ENCODE measurements at places on chromosomes 1 and 21.
A peak's percentile ranks its signal among the peaks of the same experiment; 100 is the strongest.

DNA sequence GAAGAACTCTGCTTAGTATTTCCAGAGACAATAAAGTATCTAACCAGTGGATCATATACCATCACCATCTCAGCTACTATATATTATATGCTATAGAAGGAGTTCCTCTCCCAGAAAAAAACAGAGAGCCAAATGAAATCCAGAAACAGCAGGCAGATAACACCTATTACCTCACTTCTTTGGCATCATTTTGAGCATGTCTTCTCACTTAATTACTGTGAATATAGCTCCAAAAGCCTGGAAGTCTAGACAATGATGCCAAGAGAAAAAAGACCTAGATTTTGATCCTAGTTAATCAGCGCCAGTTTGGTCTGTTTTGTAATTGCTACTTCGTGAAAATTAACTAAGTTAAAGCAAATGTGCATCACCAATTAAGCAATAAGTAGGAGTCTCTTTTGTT is 131.3 kb downstream of the EIF4G3 start:
- no peak for DNase-seq

GRCh38 chr1:93556291-93556690 is 108.4 kb downstream of the FNBP1L start:
- DNase-seq, result no peak

DNA sequence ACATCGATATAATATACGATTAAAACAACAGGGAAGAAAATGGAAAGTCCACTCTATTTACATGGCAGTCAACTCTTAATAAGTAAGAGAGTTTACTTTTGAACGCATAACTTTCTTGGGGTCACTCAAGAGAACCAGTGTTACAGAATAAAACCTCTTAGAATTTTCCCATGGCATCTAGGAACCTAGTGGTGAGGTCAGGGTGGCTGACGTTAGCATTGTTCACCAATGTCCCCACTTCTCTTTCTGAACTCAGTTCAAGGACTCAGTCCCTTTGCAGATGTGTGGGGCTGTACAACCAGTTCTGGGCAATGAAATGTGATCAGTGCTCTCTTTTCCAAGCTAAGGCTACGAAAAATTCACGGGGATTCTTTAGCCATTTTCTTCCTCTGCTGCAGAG is 2.6 kb upstream of the RNF2 start:
- no peak for DNase-seq

GRCh38 chr1:207331354-207332313 is 10.2 kb downstream of the CD55 start:
- no peak for DNase-seq

GRCh38 chr1:52127181-52128180 is 14.4 kb upstream of the ZFYVE9 start:
- peak; percentile 76 for DNase-seq

DNA sequence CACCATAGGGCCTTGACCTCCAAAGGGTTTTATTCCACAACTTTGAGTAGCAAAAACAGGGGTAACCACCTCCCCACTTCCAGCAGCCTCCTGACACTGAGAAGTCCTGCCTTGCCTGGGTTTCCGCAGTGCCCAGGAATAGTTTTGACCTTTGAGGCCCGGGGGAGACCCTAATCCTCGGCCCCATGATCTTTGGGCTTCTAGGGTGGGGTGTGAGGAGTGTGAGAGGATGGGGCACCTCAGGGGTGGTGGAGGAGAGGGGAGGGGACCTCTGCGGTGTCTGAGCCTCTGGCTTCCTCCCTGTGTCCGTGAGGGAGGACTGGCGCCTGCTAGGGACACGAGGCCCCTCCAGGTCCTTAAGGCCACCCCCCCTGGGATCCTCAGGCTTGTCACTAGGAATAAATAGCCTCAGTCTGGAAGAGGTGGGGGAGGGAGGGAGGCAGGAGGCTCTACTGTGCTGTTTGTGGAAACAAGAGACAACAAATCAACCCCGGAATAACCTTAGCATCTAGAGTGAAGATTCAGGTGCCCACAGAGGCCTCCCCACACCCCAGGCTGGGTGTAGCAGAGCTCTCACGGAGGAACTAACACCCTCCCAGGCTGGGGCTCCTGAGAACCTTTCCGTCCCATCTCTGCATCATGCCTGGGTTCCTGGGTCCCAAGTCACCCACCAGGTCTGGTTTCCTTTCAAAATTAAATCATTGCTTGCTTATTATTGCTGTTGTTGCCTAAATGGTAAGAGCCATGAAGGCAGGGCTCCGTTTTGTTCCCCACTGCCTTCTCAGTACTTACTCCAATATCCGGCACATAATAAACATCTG is 904 bp upstream of the FHL3 start:
- DNase-seq, result no peak

- no peak for DNase-seq
These were observed 60.9 kb upstream of the LAX1 start for GRCh38 chr1:203704120-203704519.

DNA sequence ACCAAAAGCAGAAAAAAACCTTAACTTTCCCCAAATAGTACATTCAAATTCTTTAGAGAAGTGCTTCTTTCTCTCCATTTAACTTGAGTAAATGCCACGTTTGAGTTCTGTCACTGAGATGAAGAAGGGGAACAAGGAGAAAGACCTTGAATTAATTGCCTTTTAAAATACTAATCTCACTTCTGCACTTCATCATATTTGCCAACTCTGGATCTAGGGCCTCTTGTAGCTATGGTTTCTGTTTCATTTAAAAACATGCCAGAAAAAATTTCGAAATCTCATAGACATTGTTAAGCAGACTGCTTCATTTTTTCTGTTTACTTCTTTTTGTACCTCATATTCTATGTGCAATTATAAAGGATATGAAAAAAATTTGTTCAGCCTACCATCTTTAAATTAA is 24.6 kb downstream of the MIXL1 start:
- peak; percentile 4 for DNase-seq

- no peak for DNase-seq
These were observed 6.6 kb downstream of the BCAN start for GRCh38 chr1:156648496-156648895.

- DNase-seq, result no peak
These were observed 24.3 kb upstream of the FMO2 start for GRCh38 chr1:171160639-171161354.

DNA sequence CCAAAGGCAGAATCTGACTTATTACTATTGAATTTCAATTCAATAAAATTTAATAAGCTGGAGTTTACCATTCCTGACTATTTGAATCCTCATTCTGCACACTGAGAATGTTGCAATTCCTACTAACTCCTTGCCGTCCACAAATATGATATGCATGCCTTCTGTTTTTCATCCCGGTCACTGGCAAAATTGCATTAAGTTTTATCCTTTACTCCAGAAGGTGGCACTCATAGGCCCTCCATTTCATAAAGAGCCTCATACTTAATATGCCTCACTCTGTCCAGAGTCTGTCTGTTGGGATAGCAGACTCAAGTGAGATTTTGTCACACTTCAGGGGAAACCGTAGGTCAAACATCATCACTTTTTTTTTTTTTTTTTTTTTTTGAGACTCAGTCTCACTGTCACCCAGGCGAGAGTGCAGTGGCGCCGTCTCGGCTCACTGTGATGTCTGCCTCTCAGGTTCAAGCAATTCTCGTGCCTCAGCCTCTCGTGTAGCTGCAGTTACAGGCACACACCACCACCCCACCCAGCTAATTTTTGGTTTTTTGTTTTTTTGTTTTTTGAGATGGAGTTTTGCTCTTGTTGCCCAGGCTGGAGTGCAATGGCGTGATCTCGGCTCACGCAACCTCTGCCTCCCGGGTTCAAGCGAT is 27.3 kb downstream of the F11R start:
- DNase-seq, result no peak

GRCh38 chr1:221097479-221098281 is 218.4 kb downstream of the HLX start:
- DNase-seq, result no peak

DNA sequence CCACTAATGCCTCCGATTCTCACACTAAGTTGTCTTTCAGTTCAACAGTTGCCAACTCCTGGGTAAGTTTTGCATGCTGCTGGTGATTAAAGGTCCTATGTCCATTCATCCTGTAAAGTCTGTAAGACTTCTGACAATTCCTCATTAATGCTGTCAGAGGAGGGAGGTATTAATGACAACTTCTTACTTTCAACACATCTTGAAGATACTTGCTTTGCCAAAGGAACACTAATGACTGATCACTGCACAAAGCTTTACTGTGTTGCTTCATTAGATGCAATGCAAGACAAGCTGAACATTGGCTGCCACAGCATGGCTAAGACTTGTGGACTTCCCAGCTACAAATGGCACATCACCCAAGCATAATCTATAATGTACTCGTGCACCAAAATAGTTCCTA is 114.6 kb upstream of the PRDX6 start:
- DNase-seq, result no peak

DNA sequence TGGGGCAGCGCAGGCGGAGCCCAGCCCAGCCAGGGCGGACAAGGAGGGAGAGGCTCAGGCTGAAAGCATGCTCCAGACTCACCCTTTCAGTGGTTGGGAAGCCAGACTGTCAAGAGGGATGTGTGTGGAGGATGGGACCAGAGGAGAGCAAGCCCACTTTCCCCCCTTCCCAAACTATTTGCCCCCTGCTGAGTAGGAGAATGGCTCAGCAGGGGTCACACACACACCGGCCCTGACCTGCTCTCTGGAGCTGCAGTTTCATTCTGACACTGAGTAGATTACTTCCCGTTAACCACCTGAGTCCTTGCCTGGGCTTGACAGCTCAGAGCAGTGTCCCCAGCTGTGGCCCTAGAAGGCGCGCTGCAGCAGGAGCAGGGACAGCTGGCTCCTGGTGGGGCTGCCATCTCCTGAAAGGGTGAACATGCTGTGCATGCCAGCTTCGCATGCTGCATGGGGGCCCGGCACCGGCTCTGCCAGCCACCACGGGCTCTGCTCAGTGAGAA is 51.6 kb upstream of the CNTN2 start:
- no peak for DNase-seq

GRCh38 chr1:10961300-10961833 is 51.1 kb upstream of the TARDBP start:
- DNase-seq, result no peak

GRCh38 chr1:168341483-168341975 is 60.9 kb downstream of the TBX19 start:
- DNase-seq, result no peak

DNA sequence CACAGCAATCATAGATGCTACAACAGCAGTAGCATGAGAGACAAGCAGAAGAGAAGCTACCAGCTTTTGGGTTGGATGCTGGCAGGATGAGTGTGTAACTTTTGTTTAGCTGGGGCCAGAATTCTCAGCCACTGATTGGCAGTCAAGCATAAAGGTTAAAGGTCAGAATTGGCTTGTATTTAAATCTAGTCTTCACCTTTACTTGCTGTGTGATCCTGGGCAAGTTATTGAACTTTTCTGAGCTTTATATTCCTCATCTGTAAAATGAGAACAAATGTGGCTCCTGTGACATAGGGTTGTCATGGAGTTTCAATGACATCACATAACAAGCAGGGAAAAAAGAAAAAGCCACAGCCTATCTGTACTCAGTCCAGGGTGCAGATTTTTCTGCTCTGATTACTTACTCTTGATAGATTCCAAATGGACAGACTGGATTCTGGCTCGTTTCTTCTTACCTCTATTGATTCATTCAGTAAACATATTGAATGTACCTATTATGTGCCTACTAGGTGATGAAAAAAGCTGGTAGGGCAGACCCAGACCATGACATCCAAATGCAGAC is 2.8 kb upstream of the AZIN2 start:
- DNase-seq, result no peak

- no peak for DNase-seq
These were observed 38.9 kb downstream of the RABGAP1L start for GRCh38 chr1:174198202-174198601.

GRCh38 chr1:97108179-97108578 is 386.6 kb downstream of the PTBP2 start:
- no peak for DNase-seq

DNA sequence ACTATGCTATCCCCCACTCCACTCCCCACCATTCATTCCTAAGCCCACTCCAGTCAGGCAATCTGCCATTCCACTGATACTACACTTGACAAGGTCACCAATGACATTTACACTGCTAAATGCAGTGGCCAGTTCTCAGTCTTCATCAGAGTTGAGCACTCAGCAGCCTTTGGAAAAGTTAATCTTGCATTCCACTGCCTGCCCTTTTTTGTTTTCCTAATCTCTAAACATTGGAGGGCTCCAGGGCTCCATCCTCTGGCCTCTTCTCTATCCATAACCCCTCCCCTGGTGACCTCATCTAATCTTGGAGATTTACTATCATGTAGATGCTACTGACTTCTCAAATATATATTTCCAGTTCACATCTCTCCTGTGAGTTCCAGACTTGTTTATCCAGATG is 70.9 kb upstream of the S1PR1 start:
- DNase-seq, result no peak

GRCh38 chr1:157119448-157119847 is 18.7 kb downstream of the ETV3 start:
- DNase-seq, result peak; percentile 28

Data from Ammon's horn (tissue), 1 donor.